ENCODE measurements at places on chromosomes 6 and 20. TPM values are rescaled to one million over a fixed set of nuclear protein-coding genes. Genes with fewer than 3 reads are reported as not detected.

DNA sequence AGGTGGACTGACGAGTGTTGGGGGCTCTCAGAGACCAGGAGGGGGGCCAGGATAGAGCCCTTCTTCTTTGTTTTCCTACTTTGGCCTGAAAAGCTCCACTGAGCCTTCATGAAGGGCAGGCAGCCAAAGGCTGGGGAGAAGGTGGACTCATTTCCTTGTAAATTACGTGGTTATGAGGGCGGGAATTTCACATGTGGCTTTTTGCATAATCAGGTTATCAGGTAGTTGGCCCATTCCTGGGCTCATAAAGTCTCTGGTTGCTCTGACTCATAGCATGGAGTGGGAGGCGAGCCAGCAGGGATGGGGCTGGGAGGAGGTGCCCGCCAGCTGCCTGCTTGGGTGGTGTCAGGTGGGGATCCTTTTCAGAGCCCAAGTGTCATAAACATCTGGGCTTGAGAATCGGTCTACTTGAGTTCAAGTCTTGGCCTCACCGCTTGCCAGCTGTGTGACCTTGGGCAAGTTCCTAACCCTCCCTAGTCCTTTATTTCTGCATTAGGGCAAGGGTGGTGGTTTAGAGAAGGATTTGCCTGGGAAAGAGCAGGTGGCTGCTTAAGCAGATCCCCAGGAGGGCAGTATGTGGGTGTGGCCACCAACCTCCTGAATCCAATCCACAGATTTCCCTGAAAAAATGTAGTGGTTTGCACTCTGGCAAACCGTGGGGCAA, 26.5 kb upstream of the RNF24 start:
- DNase-seq: no peak

- no peak for DNase-seq
These were observed 140.6 kb upstream of the BEND6 start for GRCh38 chr6:56814308-56814707.

GRCh38 chr6:16338577-16339264, 100.3 kb downstream of the GMPR start:
- DNase-seq: no peak

DNA sequence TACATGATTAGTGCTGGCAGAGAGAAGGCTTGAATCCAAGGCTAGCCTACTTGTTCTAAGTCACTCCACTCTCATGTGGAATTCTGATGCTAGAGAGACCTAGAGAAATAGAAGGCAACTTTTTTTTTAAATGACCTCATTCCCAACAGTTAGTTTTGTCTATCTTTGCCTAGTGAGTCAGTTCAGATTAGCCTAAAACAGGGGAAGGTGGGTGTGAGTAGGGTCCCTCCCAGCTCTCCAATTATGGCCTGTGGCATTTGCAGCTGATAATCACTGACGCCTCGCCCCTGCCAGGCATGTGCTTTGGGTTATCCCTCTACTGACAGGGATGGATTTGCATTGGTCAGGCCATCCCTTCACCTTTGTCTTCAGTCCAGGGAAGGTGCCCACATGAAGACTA, 13.6 kb downstream of the TXLNB start:
- DNase-seq: no peak

DNA sequence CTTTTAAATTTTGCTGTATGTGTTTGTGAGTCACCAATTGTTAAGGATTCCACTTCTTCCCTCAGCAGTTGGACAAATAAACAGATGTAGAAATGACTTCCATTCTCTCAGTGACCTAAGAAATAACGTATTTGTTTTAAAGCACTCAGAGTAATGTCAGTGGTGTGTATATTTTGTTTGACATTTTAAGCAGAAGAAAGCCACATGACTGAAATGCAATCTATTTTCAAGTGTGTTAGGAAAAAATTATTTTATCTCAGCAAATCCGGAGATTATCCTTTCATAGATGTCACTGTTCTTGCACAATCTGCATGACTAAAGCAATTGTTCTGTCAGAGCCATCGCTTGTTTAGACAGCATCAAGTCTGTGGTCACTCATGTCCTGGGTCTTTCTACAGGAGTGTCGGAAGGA, 77.1 kb downstream of the JAG1 start:
- no peak for DNase-seq

- DNase-seq: no peak
These were observed 622 bp downstream of the GPANK1 start for GRCh38 chr6:31663961-31664789.

- DNase-seq: no peak
These were observed 130.9 kb downstream of the SULF2 start for GRCh38 chr20:47654370-47654769.

DNA sequence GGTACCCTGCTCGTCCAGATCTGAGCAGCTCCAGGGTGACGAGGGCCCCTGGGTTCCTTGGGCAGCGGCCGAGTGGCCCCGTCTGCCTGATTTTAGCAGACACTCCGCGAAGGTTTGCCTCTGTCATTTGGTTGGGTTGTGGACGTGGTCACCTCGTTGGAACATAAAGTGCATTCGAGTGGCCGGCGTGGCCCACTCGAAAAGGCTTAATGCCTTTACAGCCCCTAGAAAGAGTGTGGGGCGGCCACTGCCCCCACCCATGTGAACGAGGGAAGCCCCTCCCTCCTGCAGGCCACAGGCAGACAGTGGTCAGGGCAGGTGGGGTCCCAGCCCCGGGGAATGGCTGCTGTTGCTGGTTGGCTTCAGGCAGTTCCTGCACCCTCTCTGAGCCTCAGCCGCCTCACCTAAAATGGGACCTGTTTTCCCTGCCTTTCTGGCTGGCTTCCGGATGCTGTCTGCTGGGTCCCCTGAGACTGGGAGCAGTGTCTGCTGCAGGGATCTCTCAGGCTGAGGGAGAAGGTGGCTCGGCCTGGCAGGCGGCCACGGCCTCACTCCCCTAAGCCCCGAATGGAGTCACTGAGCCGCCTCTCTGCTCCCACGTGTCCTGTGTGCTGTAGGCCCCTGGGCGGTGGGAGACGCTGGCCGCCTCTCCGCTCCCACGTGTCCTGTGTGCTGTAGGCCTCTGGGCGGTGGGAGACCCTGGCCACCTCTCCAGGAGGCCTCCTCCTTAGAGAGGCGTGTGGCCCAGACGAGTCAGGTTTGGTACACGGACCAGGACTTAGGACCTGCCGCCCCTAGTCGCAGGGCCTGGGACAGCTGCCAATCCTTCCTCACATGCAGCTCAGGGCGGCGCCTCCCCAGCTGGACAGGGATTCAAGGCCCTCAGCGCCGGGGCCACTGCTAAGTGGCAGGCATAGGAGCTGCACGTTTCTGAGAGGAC, 233.0 kb downstream of the ERMARD start:
- no peak for DNase-seq

DNA sequence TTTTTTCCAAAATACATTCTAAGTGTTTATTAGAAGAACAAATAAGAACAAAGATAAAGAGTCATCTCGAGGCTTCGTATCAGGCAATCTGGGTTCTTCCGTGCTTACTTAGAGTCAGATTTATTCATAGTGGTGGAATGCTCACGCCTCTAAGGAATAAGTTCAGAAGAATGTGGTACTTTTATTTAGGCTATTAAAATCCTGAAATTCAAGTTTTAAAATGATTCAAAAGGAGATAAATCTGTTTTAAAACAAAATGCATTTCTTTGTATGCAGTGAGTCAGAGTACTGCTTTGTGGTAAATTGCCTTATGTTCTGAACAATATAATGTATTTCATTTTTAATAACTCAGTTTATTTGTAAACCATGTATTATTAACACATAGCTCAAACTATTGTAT, 89.1 kb downstream of the FUT9 start:
- DNase-seq: no peak

- no peak for DNase-seq
These were observed 109.5 kb downstream of the CLVS2 start for GRCh38 chr6:123105561-123105960.

DNA sequence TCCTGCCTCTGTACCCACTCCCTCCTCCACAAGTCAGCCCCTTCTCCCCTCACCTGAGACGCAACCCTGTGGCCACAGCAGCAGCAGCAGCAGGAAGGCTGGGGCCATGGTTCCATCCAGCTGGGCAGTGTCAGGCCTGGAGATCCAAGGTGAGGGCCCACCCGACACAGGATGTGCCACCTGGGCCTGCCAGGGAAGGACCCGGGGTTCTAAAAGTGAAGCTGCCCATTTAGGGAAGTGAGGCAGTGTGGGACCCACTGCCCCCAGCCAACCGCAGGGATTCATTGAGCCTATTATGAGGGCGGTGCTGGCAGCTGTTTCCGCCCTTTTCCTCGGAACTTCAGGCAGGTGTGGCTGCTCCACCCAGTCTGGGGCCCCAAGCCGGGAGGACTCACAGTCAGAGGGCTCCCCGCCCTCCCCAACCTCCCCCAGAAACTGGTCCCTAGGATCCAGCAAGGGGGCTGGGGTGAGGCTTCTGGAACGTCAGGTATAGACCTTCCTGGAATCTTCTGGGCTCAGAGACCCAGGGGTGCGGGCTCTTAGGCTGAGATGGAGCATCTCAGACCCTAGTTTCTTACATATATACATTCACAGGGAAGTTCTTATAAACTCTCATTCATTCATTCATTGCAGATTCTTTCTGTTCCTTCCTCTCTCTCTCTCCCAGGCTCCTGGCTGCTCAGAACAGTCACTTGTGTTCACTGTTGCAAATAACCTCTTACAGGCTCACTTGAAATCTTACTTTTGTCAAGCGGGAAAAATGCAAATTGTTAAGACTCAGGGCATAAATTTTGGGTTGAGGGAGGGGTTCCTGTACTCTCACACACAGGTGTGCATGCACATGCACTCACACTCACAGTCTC, at the start of gene TREML2:
Gene TREML2, minus strand, starts transcription at position 249 of the 863 bp plus-strand sequence. Its CDS starts 141 bp downstream, at position 108.
- DNase-seq: peak; percentile 76

GRCh38 chr6:166714581-166714980, 87.5 kb upstream of the RPS6KA2 start:
- DNase-seq: no peak

GRCh38 chr6:3618642-3619041, 132.9 kb downstream of the PXDC1 start:
- DNase-seq: no peak

The WFDC10B gene
- not detected for total RNA-seq

The DDX43 gene
- 0.54 TPM for total RNA-seq

The PDE7B gene
- 2.4 TPM for total RNA-seq

The EBF4 gene
- total RNA-seq: 6.2 TPM

The SCRT2 gene
- not detected for total RNA-seq

The CCN6 gene
- total RNA-seq: not detected

Measured in hematopoietic multipotent progenitor cell (in vitro differentiated cells).